Subcutaneous adipose tissue (tissue), 4 donors: ENCODE measurements at places on chromosomes 11 and 22. TPM values are rescaled to one million over a fixed set of nuclear protein-coding genes. Genes with fewer than 3 reads are reported as not detected.

Gene TLCD5
- total RNA-seq = 4.4 TPM

Gene MOGAT2
- total RNA-seq = not detected

Gene DEFB131B
- not detected for total RNA-seq

Gene P2RX6
- total RNA-seq = 0.49 TPM

Gene OR10A6
- total RNA-seq = not detected

Gene FOLR2
- total RNA-seq = 140 TPM

Gene NOX4
- total RNA-seq = 44.5 TPM

Gene TRIM29
- 2.2 TPM for total RNA-seq

Gene DMC1
- not detected for total RNA-seq

Gene PRDM11
- total RNA-seq = 6.6 TPM

Gene GVQW3
- 0.88 TPM for total RNA-seq

Gene TECTA
- total RNA-seq = 0.66 TPM

Gene RASSF7
- 4.1 TPM for total RNA-seq

Gene ALG8
- total RNA-seq = 73.0 TPM

Gene NRIP3
- total RNA-seq = 19.7 TPM

Gene PLAAT2
- not detected for total RNA-seq

Gene OMP
- not detected for total RNA-seq

Gene RBM4B
- total RNA-seq = 9.0 TPM

Gene FIBIN
- total RNA-seq = 21.9 TPM

Gene RAG1
- 1.1 TPM for total RNA-seq

Gene ACTN3
- 0.22 TPM for total RNA-seq

Gene MMP12
- not detected for total RNA-seq

Gene FIBP
- total RNA-seq = 56.6 TPM

Gene SPON1
- 344 TPM for total RNA-seq

Gene KRTAP5-1
- not detected for total RNA-seq

Gene UQCR10
- total RNA-seq = 83.5 TPM

Gene CALCB
- total RNA-seq = 0.38 TPM

Gene WNT11
- 56.2 TPM for total RNA-seq

Gene TEX12
- 1.1 TPM for total RNA-seq

Gene CLCF1
- total RNA-seq = 4.1 TPM

Gene CAPRIN1
- 131 TPM for total RNA-seq

Gene GPR83
- not detected for total RNA-seq

Gene HPX
- total RNA-seq = 0.57 TPM

Gene MAP6
- total RNA-seq = 5.1 TPM

Gene CLMP
- 201 TPM for total RNA-seq
